Naive thymus-derived CD8-positive, alpha-beta T cell (primary cell): ENCODE measurements at places on chromosomes 5 and 9. TPM values are rescaled to one million over a fixed set of nuclear protein-coding genes. Genes with fewer than 3 reads are reported as not detected.

DNA sequence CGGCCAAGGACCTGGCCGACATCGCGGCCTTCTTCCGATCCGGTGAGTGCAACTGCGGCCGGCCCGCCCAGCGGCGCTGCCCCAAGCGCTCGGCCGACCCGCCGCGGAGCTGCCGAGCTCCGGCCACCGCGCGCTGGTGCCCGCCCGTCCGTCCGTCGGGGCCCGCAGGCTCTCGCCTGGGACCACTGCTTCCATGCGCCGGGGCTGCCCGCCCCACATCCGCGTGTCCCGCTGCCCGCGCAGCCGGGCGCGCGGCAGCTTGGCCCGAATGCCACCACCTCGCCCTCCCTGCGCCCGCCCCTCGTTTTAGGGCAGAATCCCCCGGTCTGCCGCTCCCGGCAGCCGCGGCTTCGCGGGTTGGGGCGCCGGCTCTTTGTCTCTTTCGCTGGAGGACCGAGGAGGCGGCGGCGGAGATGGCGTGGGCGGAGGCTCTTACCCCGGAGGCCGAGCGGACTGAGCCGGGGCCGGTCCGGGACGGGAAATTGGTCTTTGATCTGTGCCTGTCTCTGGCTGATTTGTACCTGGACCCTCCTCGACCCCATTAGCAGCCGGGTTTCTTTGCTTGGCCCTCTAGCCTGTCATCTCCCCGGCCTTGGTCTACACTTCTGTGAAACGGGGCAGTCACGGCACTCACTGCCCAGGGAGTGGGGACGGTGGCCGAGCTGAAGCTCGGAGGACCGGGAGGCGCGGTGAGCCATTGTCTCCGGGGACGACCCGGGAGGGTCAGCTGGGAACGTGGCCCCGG lies 871 bp downstream of the TRIO start:
- no peak for DNase-seq

- DNase-seq: no peak
These were observed 69.9 kb downstream of the LRSAM1 start for GRCh38 chr9:127520941-127521918.

DNA sequence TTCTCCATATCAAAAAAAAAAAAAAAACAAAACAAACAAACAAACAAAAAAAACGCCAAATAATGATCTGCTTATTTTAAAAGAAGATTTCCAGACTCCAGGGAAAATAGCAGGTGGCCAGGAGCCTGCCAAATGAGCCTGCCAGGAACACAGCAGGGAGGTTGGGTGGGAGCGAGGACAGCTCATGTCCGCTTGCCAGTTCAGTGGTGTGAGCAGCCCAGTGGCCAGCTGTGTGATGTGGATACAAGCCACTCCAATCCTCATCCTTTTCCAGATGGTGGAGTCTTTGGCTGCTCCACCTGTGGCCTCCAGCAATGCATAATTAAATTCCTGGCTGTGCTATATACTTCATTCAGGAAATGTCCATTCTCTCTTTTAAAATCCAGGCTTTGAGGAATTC lies 1025.1 kb upstream of the C9orf72 start:
- no peak for DNase-seq

The LTC4S gene
- 5.5 TPM for total RNA-seq

The HTR1A gene
- total RNA-seq: not detected
